ENCODE measurements at places on chromosomes 7 and 10.

DNA sequence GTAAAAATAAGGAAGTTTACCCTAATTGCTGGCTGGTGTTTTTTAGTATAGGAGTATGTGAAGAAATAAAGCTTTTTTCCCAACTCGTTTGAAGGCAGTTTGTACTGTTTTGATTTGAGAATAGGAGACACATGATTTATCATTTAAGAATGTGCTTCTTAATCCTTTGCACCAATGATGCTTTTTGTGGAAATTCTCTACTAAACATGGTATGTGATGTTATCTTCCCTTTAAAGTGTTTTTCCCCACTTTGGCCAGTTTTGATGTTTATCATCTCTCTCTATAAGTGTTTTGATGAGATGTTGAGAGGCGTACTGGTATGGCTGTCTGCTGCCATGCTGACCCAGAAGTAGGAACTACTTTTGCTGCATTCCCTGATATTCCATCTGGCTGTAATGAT lies 85.1 kb downstream of the SUGCT start:
- no peak for DNase-seq

DNA sequence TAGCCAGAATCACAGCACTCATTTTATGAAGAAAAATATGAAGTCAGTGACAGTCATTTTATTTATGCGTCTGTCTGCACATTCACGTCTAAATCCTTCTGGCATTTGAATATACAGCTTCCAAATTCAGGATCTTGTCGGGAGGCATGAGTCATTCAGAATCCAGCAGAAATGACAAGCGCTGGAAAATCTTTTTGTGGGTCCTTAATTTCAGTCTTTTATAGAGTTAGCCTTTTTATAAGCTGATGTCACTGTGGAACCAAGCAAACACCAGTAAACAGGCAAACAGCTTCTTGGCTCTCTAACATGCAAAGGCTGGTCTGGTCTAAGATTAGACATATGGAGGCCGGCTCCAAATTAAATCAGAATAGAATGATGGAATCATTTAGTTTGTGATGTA lies 388.2 kb upstream of the TEX47 start:
- no peak for DNase-seq

DNA sequence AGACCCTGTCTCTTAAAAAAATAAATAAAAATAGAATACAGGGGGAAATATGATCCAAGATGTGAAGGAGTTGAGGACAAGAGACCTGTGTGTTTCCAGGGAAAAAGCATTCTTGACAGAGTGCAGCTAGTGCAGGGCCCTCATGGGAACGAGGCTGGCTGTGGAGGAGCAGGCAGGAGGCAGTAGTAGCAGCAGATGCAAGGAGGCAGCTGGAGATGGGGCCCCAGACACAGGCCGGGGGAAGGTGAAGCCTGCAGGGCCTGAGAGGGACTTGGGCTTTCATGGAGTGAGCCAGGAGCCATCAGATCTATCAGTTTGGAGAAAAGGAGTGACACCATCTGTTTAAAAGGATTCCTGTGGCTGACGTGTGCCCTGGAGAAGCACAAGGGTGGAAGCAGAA lies 71.4 kb upstream of the ZNF438 start:
- no peak for DNase-seq

GRCh38 chr7:108246227-108246837 lies 116.2 kb upstream of the LAMB4 start:
- DNase-seq, result peak; percentile 61

GRCh38 chr7:5491251-5492019 lies 67.8 kb upstream of the TNRC18 start:
- no peak for DNase-seq

DNA sequence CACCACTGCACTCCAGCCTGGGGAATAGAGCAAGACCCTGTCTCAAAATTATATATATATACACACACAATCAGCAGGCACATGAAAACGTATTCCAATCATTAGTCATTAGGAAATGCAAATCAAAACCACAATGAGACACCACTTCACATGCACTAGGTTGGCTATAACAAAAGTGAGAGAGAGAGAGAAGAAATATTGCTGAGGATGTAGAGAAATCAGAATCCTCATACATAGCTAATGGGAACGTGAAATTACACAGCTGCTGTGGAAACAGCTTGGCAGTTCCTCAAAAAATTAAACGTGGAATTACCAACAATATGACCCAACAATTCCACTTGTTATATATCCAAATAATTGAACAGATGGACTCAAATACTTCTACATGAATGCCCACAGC lies 43.3 kb upstream of the CNNM1 start:
- DNase-seq, result no peak

DNA sequence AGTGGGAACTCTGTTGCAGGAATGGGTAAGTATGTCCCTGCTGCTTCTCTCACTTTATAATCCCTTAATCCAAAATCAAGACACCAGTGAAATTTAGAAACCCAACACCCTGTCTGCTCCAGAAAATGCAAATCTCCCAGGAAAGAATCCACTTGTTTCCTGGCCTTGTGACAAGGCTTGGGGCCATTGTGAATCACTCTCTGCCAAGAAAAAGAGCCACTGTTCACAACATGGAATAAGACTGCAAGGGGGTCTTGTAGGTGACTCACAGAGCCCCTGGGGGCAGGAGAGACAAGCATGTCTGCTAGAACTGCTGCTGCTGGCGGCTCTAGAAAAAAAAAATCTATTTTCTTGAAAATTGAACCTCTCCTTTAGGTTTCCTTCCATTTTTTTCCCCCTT lies 191.2 kb downstream of the SORCS1 start:
- DNase-seq, result no peak

DNA sequence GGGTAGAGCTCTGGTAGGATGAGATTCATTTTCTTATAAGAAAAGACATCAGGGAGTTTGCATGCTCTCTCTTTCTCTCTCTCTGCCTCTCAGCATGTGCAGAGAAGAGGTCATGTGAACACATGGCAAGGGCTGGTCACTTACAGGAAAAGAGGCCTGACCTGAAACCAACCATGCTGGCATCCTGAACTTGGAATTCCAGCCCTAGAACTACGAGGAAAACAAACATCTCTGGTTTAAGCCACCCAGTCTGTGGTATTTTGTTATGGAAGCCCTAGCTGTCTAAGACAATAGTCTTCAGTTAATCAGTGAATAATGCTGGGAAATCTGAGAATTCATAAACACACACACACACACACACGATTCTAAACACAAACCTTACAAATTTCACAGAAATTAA lies 1104.2 kb upstream of the LRRN3 start:
- DNase-seq, result no peak

DNA sequence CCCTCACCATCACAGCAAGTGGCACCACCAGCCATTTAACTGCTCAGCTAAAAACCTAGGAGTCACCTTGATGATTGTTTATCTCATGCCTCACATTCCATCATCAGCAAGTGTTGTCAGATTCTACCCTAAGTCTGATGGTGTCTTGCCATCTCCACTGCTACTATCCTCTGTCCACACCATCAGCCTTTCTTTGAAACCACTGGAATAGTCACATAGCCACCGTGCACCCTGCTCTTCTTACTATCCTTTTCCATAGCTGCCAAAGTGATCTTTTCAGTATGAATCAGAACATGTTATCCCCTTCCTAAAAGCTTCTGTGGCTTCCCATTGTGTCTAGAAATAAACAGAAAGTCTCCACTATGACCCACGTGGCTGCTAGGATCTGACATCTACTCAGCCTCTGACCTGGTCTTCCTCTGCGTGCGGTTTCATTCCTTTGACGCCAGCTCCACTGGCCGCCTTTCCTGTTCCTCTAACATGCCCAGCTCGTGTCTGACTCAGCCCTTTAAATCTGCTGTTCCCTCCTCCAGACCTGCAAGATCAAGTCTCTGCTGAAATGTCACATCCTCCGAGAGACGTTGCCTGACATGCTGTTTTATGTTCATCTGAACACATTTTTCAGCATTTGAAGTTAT lies 16.5 kb upstream of the CHN2 start:
- DNase-seq, result no peak

GRCh38 chr10:59265141-59265540 lies 88.7 kb downstream of the PHYHIPL start:
- DNase-seq, result no peak

Data from HCT116 (cell line).